ENCODE measurements at places on chromosomes 4 and X. TPM values are rescaled to one million over a fixed set of nuclear protein-coding genes. Genes with fewer than 3 reads are reported as not detected.
A peak's percentile ranks its signal among the peaks of the same experiment; 100 is the strongest.

DNA sequence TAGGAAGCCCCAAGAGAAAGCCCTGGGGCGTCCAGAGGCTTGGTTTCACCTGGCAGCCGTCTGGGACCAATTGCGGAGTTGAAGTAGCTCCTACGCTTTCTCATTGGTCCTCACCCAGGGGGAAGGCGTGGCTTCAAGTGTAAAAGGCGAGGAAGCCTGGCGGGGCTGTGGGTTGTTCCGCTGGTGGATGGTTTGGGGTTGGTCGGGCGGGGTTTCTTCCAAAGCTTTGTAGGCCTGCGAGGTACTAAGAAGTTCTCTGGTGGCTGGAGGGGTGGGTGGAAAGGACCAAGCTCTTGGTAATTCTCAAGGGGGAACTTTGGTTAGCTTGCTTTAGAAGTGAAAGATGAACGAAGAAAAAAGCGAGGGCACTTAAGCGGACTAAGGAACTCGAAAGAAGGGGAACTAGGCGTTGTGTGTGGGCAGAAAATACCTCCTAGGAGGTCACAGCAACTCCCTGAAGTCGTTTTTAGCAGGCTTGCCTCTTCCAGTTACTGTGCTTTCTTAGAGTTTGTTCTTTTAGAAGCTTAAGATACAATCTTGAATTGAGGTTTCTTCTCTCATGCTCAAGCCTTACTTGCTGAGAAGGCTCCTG is 36.6 kb downstream of the CCNG2 start:
- no peaks in the 10 kb centered on the region for H3K4me1 ChIP-seq
- no peaks in the 10 kb centered on the region for H3K36me3 ChIP-seq
- H3K27ac ChIP-seq = no peak overlapping the region
- peak; percentile 18 for DNase-seq
- H3K27me3 ChIP-seq = no peaks in the 10 kb centered on the region
- H3K4me3 ChIP-seq = no peak overlapping the region

GRCh38 chrX:155112171-155112570 is 40.9 kb downstream of the BRCC3 start:
- no peaks in the 10 kb centered on the region for H3K27me3 ChIP-seq
- no peak overlapping the region for H3K27ac ChIP-seq
- no peak overlapping the region for H3K4me3 ChIP-seq
- no peaks in the 10 kb centered on the region for H3K36me3 ChIP-seq
- DNase-seq = no peak

TDO2 gene
- polyA plus RNA-seq = 0.08 TPM

EPGN gene
- 0.19 TPM for polyA plus RNA-seq

CNGA2 gene
- polyA plus RNA-seq = not detected

Measured in ovary (tissue), 10 donors.